Choroid plexus epithelial cell (primary cell): ENCODE measurements at places on chromosomes 3 and 15.

DNA sequence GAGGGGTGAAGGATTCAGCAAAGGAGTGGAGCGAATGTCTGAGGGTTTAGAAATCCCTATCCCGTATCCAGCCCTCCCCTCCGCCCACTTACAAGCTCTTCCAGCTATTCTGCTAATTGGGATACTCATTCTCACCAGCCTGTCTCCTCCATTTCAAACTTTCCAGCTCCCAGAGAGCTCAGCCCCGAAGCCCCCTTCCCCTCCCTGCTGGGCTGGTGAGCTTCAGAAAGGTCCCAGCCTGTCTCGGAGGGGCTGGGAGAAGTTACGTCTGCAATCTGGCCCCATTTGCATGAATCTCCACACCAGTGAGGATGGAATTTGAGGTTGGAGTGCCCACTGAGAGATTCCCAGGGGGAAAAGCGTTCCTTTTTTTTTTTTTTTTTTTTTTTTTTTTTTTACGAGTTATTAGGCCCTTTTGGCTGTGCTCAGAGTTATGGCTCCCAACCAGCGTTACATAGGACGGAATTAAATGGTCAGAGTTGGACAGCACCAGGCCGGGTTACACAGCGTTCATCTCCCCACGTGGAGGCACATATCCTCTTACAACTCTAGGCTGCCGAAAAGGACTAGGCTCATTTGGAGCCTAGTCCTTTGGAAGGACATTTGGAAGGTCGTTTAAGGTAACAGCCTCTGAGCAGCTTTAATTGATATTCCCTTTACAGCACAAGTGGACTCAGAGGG lies 34.6 kb downstream of the FGD5 start:
- DNase-seq = no peak

- no peak for DNase-seq
These were observed 5.0 kb upstream of the KPNA1 start for GRCh38 chr3:122519693-122520092.

DNA sequence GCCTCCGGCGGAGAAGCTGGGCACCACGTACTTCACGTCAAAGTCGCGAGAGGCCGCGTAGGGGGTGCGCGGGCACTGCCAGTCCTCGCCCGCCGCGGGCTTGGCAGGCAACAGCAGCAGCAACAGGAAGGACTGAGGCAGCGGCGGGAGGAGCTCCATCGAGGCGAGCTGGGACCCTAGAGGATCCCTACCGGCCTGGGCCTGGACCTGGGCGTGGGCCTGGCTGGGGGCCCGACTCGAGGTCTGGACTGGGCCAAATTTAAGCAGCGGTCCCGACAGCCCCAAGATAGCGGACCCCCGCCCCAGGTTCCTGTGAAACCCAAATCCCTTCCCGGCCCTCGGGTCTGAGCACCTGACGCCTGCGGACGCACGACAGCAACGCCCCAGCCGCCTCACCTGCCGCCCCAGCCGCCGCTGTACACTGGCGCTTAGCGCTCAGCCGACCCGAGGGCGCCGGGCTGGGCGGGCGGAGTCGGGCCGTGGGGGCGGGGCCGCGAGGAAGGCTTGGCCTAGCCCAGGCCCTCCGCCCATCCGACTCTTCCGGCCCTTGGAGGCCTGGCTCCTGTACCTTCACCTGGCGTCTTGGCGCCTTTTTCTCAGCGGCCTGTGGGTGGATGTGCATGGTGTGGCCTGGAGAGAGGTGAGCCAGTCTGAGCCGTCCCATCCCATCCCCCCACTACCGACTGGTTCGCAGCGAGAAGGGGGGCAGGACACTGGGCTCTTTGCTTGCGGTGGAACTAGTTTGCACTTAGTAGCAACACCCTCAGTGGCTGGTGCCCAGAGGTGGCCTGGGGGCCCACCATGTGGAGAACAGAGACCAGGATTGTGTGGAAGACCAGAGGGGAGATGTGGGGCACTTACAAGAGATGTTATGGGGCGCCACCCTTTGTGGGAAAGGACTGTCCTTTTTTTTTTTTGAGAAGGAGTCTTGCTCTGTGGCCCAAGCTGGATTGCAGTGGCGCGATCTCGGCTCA lies at the start of gene MST1R:
Gene MST1R (minus strand): TSS at position 423 of the 974 bp plus-strand sequence. CDS start 264 bp downstream, at position 159.
- DNase-seq = peak; percentile 29

GRCh38 chr15:29765234-29765841 lies 56.9 kb downstream of the TJP1 start:
- no peak for DNase-seq

DNA sequence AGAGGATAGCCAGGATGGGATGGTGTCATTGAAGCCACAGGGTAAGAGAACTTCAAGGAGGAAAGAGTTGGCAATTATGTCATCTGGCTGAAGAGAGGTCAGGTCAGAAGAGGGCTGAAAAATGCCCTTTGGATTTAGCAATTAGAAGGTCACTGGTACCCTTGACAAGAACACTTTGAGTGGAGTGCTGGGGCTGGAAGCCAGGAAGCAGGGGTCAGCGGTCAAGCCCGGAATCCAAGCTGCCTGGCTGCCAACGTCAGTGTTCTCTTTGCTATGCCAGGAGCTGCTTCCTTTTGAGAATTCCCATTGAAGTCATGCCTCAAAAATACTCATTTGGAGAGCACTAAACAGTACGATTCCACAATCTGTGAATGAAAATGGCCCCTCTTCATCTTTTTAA lies 386.5 kb downstream of the SHQ1 start:
- DNase-seq = no peak

DNA sequence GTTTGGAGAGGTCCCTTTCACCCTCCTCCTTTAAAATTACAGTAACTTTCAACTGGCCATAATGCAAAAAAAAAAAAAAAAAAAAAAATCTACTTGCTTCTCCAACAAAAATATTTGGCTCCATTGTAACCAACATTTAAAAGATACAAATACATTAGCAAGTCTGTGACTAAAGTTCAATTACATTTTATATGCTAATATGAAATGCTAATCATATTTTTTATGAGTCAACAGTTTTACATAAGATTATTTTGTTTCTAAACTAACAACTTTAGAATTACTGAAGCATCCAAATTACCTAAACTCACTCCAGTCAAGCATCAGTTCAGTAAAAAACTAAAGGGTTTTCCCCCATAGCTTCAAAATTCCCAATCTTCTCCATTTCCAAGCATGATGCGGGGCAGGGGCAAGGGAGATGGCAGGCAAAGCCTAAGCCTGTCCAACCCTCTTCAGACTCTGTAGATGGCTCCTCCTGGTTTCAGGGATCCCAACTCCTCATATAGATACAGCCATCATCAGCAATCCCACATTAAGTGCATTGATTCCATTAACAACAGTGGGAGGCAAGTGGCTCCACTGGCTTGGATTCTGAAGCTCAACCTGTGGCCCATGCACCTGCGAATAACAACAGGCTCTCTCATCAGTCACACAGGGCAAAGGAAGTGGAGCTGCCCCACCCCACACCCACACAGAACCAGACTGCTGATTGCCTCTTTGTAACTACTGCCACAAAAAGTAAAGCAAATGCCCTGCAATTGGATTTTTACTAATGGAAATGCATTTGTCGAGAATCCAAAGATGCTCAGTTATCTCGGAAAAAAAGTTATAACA lies 15.0 kb downstream of the SFMBT1 start:
- DNase-seq = no peak

GRCh38 chr15:70016511-70016994 lies 81.2 kb downstream of the TLE3 start:
- no peak for DNase-seq

DNA sequence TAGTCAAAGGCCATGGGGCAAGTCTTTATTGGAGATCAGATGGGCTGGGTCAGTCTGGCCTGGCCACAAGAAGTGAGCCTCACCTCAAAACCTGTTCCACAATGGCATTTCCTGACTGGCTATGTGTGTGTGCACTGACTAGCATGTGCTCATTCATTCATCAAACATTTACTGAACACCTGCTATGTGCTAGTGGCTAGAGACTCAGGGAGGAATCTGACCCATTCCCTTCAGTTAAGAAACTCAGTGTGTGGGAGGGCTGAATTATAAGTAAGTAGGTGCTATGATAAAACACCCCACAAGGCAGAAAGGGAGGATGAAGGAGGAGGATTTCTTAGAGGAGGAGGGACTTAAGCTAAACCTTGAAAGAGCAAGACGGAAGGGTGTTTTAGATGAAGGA lies 5.4 kb upstream of the CGNL1 start:
- DNase-seq = no peak

GRCh38 chr3:42639192-42639591 lies 14.3 kb upstream of the ZBTB47 start:
- DNase-seq = no peak

DNA sequence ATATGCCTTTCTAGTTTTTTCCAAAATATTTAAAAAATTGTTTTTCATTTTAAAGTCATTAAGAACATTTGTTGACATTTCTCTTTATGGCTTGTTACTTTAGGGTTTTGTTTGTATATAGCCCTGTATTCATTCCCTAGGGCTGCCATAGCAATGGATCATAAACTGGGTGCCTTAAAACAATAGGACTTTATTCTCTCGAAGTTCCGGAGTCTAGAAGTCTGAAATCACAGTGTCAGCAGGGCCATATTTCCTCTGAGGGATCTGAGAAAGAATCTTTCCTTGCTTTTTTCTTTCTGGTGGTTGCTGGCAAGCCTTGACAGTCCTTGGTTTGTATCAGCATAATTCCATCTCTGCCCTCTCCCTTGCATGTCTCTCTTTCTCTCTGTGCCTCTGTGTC lies 63.4 kb upstream of the CADPS start:
- DNase-seq = no peak

- peak; percentile 78 for DNase-seq
These were observed 70.1 kb upstream of the GLCE start for GRCh38 chr15:69090197-69090948.

- peak; percentile 97 for DNase-seq
These were observed 123.4 kb upstream of the MEF2A start for GRCh38 chr15:99442252-99442897.

DNA sequence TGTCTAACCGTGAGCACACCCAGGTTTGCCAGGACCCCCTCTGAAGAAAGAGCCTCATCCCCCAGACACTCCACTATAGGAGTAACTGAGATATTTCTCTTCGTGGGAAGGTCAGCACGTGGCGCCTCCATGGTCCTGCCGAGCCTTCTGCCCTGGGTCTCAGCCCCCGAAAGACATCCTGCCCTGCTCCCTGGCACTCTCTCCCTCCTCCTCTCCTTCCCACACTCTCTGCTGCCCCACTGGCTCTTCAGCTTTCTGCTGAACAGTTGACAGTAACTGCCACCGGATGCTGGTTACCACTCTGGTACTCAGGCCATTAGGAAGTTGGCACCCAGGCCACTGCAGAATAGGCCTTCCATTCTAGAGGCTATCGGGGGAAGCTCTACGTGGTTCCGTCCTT lies 185.2 kb downstream of the UACA start:
- no peak for DNase-seq
